ENCODE measurements at places on chromosomes 6 and 20. TPM values are rescaled to one million over a fixed set of nuclear protein-coding genes. Genes with fewer than 3 reads are reported as not detected.

- DNase-seq, result peak; percentile 78
Measured at GRCh38 chr6:151118461-151119123, 121.2 kb upstream of the AKAP12 start.

DNA sequence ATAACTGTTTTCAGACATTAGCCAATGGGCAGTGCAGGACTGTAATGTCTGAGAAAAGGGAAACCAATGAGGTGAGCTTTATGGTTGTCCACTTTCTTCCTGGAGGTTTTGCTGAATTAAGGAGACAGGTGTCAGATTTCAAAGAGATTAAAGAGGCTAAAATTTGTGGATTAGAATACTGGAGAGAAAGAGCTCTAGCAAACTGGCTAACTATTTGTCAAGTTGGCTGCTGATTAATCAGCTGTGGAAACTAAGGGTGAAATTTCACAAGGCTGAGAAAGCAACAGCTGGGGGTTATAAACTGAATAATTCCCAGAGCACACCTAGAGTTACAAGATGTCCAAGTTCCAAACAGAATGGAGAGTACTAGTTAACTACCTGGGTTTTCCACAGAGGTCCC, 198.9 kb downstream of the TBC1D32 start:
- no peak for DNase-seq

DNA sequence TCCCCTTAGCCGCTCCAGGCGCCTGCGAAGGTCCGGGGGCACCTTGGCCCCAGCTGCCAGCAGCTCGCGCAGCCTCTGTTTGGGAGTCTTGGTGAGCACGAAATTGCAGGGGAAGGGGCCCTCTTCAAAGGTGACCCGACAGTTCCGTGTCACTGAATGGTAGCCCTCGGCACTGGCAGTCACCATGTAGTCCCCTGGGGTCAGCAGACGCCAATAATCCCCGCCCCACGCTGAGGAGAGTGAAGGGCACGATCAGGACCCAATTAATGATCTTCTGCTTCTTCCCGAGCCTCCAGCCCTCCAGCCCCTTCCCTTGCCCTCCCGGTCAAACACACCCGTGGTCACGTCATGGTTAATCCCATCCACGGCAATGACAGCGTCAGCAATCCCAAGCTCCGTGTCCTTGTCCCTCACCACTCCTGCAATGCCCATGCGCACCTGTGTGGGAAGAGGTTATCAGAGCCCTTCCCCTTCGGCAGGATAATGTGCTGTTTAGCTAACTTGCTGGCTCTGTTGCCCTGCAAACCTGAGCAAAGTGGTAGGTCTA, 6.2 kb downstream of the CPXM1 start:
- DNase-seq, result no peak

GRCh38 chr20:20440481-20440880, 72.6 kb downstream of the INSM1 start:
- DNase-seq, result no peak

- DNase-seq, result no peak
Measured at GRCh38 chr6:166153966-166154365, 13.7 kb downstream of the TBXT start.

- no peak for DNase-seq
Measured at GRCh38 chr20:37297066-37297736, 7.7 kb downstream of the MANBAL start.

- no peak for DNase-seq
Measured at GRCh38 chr20:40869218-40870147, 159.1 kb upstream of the TOP1 start.

Gene PRND
- polyA plus RNA-seq, result not detected

Measured in small intestine (tissue), 16 donors.